ENCODE measurements at places on chromosomes 11 and 22.
A peak's percentile ranks its signal among the peaks of the same experiment; 100 is the strongest.

DNA sequence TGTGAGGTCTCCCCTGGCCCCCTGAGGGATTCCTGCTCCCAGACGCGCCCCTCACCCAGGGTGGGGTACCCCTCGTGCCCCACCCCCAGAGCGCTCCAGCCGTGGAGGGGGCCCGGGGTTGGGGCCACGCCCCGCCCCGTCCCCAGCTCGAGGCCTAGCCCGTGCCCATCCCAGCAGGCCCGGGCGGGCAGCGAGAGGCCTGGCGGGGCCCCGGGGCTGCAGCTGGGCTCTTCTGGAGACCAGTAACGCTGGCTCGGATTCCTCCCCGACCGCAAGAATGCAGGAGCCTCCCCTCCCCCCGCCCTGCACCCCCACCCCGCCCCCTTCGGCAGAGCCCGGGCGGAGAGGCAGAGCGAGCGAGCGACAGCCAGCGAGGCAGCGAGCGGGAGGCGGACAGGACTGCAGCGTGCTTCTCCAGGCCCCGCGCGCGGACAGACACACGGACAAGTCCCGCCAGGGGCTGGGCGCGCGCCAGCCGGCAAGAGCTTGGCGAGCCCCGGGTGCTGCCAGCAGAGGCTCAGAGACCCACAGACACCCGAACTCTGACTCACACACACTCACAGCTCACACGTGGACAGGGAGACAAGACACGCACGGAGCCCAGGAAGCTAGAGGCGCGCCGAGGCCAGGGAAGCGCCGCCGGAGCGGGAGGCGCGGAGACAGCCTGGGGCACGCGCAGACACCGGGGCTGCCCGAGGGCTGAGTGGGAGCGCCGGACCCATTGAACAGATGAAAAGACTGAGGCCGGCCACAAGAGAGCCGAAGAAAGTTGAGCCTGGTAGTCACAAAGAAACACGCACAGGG lies 15.2 kb downstream of the BCL9L start:
- DNase-seq, result peak; percentile 83
- peak overlapping the region; percentile 99 for H3K27ac ChIP-seq
- H3K36me3 ChIP-seq, result peaks cover 3% of the 10 kb centered on the region
- peaks cover 68% of the 10 kb centered on the region for H3K4me1 ChIP-seq
- peak overlapping the region; percentile 72 for H3K4me3 ChIP-seq

- peaks cover 2% of the 10 kb centered on the region for H3K27me3 ChIP-seq
- no peaks in the 10 kb centered on the region for H3K4me1 ChIP-seq
- H3K4me3 ChIP-seq, result no peak overlapping the region
- DNase-seq, result no peak
- no peaks in the 10 kb centered on the region for H3K36me3 ChIP-seq
- no peak overlapping the region for H3K27ac ChIP-seq
Measured at GRCh38 chr11:41045266-41045665, 414.2 kb downstream of the LRRC4C start.

DNA sequence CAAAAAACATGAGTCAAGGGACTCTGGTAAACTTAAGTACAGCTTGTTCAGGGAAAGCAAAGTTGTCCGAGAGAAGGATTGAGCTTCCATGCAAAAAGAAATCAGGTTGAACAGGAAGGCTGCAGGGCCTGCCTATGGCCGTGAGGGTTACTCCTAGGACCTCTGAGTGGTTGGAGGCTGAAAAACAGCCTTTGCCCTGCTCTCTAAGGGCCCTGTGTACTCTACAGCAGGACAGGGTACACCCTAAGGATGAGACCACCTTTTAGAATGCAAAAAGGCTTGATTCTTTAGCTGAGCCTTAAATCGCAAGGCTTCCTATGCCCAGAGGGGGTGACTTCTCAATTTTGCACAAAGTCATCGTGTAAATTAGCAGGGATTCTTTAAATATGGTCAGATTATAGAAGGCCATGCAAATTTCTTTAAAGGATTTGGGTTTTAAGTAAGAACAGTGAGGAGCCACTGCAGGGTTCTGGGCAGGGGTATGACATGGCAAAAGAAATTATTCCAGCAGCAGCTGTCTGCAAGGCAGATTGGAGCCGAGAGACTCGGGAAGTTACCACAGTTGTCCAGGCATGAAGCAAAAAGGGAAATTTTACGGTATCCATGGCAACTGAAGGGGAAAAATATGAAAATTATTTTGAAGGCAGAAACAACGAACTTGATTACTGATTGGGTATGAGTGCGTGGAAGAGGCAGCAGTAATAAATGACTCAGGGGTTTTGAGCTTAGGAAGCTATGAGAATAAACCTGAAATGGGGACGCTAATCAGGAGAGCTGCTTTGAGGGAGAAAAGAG lies 91.8 kb downstream of the FAM76B start:
- no peak overlapping the region for H3K4me3 ChIP-seq
- no peaks in the 10 kb centered on the region for H3K27me3 ChIP-seq
- H3K27ac ChIP-seq, result no peak overlapping the region
- H3K4me1 ChIP-seq, result peaks cover 40% of the 10 kb centered on the region
- no peaks in the 10 kb centered on the region for H3K36me3 ChIP-seq
- no peak for DNase-seq

- H3K36me3 ChIP-seq, result peaks cover 4% of the 10 kb centered on the region
- no peak overlapping the region for H3K4me3 ChIP-seq
- H3K27ac ChIP-seq, result peak overlapping the region; percentile 22
- H3K27me3 ChIP-seq, result no peaks in the 10 kb centered on the region
Measured at GRCh38 chr11:106974831-106975230, 43.4 kb downstream of the GUCY1A2 start.

DNA sequence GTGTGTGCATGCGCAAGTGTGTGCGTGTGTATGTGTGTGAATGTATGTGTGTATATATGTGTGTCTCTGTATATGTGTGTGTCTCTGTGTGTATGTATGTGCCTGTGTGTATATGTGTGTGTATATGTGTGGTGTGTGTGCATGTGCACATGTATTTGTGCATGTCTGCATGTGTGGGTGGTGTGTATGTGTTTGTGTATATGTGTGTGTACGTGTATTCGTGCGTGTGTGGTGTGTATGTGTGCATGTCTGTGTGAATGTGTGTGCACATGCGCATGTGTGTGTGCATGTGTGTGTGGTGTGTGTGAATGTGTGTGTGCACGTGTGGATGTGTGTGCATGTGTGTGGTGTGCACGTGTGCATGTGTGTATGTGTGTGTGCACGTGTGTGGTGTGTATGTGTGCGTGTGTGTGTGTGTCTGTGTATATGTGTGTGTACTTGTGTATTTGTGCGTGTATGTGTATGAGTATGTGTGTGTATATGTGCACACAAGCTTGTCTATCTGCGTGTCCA lies 71.4 kb downstream of the SCN3B start:
- no peaks in the 10 kb centered on the region for H3K36me3 ChIP-seq
- no peak overlapping the region for H3K27ac ChIP-seq
- DNase-seq, result no peak
- H3K4me1 ChIP-seq, result peaks cover 20% of the 10 kb centered on the region

DNA sequence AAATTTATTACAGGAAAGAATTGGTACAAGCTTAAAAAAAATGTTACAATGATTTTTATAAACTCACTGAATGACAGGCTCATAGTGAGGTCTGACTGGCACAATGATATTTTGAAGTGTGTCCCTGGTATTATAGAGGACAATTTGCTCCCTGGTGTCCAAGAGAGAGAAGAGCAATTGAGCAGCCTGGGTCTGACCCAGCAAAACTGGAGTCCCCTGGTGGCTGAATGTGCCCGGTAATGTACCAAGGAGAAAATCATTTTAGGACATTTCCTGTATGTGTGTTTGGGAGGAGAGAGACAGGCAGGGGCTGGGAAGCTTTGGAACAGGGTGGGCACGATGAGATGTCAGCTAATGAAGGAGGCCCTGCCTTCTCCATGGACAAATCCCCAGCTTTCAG lies 125.3 kb downstream of the APOL5 start:
- H3K36me3 ChIP-seq, result no peaks in the 10 kb centered on the region
- H3K27me3 ChIP-seq, result no peaks in the 10 kb centered on the region
- peaks cover 26% of the 10 kb centered on the region for H3K4me1 ChIP-seq
- H3K27ac ChIP-seq, result peak overlapping the region; percentile 27
- no peak overlapping the region for H3K4me3 ChIP-seq

- H3K27ac ChIP-seq, result no peak overlapping the region
- DNase-seq, result no peak
- peaks cover 24% of the 10 kb centered on the region for H3K4me1 ChIP-seq
- H3K27me3 ChIP-seq, result no peaks in the 10 kb centered on the region
- no peaks in the 10 kb centered on the region for H3K36me3 ChIP-seq
Measured at GRCh38 chr11:90120191-90120590, 14.3 kb upstream of the NAALAD2 start.

DNA sequence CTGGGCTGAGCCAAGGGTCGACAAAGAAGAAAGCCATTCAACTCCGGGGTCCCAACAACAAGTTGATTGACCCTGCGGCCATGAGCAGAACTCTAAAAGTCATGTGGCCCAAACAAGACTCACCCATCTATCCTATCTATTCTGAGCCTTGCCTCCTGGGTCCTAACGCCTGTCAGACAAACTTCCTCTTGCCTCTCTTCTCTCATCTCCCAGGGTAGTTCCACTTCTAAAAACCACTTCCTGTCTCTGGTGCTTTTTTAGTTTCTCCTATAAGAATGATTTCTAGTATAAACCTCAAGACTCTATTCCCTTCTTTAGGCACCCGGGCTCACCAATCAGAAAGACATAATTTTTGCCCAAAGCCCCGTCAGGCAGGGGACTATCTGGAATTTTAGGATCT lies 530.2 kb downstream of the DLG2 start:
- no peak for DNase-seq
- H3K27ac ChIP-seq, result no peak overlapping the region
- H3K36me3 ChIP-seq, result no peaks in the 10 kb centered on the region

GRCh38 chr11:104151404-104152204 lies 12.3 kb downstream of the PDGFD start:
- no peak overlapping the region for H3K27ac ChIP-seq
- no peaks in the 10 kb centered on the region for H3K27me3 ChIP-seq
- H3K4me3 ChIP-seq, result no peak overlapping the region
- peaks cover 28% of the 10 kb centered on the region for H3K4me1 ChIP-seq
- no peak for DNase-seq

DNA sequence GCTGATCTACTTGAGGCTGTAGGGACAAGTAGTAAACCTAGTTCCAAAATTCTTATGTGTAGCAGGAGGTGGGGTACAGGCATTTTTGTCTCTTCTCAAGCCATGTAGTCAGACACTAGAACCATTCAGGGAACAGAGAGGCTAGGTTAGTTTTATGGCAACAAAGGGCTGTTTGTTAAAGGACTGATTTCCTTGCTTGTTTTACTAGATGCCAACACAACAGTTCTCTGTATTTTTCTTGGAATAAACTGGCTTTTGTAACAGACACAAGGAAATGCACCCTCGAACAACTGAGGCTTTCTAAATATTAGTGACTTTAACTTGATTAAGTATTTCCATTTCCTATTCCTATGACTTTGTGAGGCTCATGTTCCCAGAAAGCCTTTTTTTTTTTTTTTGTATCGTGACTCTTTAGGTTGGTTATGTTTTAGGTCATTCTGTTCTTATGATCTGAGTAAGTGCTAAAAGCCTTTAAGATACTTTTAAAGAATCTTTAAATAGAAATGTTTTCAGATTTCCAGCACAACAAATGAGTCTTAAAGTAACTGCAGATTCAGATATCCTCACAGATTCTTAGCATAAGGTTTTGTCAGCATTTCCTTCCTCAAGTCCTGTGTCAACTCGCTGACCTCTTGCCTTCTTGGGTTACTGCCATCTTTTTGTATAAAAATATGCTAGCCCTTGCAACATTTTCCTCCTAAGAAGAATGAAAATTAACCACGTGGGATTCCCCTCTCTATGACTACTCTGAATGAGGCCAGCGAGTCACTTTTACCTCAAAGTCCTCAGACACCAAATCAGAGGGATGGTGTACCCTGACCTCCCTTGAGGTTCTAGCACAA lies 92.5 kb downstream of the CCDC83 start:
- H3K27me3 ChIP-seq, result no peaks in the 10 kb centered on the region
- no peak for DNase-seq
- H3K4me1 ChIP-seq, result peaks cover 4% of the 10 kb centered on the region
- H3K27ac ChIP-seq, result no peak overlapping the region
- H3K4me3 ChIP-seq, result no peak overlapping the region

DNA sequence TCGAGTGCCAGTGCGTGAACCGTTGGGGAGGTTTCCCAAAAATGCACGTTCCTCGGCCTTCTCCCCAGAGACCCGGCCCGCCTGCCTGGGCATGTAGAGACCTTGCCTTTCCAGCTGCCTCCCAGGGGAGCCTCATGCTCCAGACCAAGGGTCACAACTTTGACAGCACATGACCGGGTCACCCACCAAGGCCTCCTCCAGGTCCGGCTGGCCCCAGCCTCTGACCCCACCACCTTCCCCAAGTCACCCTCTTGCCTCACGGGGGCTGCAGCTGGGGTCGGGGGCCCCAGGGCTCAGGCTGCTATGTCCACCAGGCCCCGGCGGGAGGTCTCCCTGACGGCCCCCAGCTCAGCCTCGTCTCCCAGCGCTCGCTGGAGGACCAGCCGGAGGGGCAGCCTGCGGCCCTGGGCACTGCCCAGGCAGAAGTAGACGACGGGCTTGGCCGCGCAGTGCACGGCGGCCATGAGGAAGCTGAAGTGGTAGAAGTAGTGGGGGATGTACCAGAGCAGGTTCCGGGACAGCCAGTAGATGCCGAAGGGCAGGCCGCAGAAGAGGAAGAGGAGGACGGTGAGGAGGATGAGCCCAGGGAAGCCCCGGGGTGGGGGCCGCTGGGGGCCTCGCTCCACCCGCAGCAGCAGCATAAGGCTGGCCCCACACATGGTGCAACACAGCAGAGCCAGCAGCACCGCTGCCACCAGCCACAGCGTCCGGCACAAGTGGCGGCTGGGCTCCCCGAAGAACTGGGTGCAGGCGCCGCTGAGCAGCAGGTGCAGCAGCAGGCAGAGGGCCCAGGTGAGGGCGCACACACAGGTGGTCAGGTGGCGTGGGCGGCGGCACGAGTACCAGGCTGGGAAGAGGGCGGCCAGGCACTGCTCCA lies 4.4 kb downstream of the MRGPRE start:
- H3K27ac ChIP-seq, result no peak overlapping the region
- peaks cover 34% of the 10 kb centered on the region for H3K27me3 ChIP-seq
- DNase-seq, result no peak
- no peak overlapping the region for H3K4me3 ChIP-seq
- H3K4me1 ChIP-seq, result no peaks in the 10 kb centered on the region
- no peaks in the 10 kb centered on the region for H3K36me3 ChIP-seq

- H3K27ac ChIP-seq, result no peak overlapping the region
- H3K4me3 ChIP-seq, result no peak overlapping the region
- peaks cover 3% of the 10 kb centered on the region for H3K36me3 ChIP-seq
- H3K27me3 ChIP-seq, result no peaks in the 10 kb centered on the region
- DNase-seq, result no peak
Measured at GRCh38 chr11:36480833-36481232, 29.2 kb downstream of the TRAF6 start.

DNA sequence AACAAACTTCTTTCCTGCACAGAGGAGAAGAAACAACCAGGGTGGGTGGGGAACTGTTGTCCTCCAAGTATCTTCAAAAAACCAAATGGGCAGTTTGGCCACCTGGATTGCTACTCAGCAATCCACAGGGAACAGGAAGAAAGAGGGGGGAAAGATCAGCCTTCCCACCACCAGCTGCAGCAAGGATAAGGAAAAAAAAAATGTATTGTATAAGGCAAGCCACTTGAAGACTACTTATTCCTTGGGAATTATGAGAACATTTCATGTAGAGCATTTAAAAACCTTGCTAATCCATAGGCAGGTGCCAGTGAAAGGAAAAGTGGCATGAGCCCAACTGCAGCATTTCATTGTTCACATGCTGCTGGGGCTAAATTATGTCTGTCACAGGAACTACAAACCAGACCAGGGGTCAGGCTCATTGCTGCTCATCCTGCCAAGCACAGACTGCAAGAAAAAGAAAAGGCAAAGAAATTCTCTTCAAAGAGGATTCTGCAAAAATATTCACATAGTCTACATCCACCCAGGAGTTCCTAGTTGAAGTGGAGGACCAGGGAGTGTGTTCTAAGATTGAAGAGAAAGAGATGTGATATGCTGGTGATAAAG lies 2.2 kb downstream of the RAB30 start:
- H3K36me3 ChIP-seq, result peaks cover 3% of the 10 kb centered on the region
- H3K4me3 ChIP-seq, result peak overlapping the region; percentile 45
- no peak for DNase-seq
